IPS DF 19.7 (cell line): ENCODE measurements at places on chromosomes 13 and 19.

DNA sequence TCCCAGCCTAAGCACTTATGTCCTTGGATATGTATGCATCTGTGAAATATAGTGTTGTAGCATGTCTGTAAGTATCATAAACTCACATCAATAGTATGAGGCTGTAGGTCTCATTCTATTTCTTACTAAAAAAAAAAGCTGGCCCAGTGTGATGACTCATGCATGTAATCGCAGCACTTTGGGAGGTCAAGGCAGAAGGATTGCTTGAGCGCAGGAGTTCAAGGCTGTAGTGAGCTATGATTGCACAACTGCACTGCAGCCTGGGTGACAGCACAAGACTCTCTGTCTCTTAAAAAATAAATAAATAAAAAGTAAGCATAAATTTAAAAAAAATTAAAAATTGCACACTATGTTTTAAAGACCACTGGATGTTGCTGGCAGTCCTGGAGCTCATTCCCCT, 79.1 kb upstream of the SPATA13 start:
- no peak for DNase-seq

DNA sequence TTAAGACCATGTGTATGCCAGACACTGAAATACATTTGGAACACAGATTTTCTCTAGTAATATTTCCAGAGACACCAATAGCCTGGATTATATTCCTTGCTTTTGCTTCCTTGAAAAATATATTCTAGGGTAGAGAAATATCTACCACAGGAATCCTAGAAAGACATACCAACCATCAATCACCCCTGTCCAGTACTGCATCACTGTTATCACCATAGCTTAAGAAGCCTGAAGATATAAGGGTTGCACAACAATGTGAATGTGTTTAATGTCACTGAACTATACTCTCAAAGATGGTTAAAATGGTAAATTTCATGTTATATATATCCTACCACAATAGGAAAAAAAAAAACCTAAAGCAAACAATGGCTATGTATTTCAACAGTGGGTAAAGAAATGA, 163.6 kb downstream of the DIAPH3 start:
- DNase-seq = no peak

DNA sequence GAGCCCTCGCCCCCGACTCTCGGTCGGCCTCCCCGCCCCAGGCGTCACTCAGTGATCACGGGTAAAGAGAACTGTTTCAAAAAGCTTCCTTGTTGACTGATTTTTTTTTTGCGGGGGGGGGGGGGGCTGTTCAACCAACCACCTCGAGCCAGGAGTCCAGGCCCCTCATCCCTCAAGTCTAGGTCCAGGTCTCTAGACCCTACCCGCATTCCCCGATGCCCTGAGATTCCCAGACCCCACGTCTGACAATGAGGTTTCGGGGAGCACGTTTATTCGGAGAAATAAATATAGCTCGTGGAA, 4.3 kb downstream of the HRC start:
- DNase-seq = no peak

- DNase-seq = no peak
Observed at GRCh38 chr19:50878851-50879250, 5.6 kb downstream of the KLK2 start.

- no peak for DNase-seq
Observed at GRCh38 chr13:35841060-35841521, 290.1 kb downstream of the DCLK1 start.

GRCh38 chr19:9932835-9933234, 3.5 kb downstream of the OLFM2 start:
- DNase-seq = no peak

DNA sequence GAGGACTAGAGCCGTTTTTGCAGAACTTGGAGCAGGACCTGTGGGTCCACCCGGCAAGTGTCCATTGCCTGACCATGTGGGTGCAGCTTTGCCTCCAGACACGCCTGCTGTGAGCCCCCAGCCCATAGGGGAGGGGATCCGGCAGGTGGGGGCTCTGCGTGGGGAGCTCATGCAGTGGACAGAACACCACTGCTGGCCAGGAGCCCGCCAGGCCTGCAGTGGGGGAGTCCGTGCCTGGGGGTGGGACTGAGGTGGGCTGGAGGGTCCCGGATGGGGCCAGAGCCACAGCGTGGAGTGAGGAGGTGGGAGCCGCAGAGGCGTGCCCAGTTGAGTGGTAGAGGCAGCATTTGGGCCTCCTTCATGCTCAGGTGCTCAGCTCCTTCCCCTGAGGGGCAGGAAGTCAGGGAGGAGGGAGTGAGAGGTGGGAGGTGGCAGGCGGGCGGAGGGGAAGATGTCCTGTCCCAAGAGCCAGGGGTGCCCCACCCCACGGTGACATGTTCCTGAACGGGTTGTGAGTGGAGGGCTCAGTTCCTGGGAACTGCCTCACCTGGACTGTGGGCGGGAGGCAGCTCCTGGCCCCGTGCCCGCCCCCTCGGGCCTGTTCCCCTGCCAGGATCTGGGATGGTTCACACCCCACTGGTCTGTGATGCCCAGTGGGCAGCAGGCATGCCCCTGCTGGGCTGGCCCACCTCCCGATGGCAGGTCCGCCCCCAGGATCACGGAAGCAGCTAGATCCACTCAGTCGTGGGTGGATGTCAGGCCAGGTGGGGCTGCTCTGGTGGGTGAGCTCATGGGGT, 8.8 kb downstream of the ADAT3 start:
- no peak for DNase-seq

- no peak for DNase-seq
Observed at GRCh38 chr19:3479177-3479833, 1.0 kb downstream of the SMIM24 start.

GRCh38 chr19:16957855-16958254, 68.8 kb downstream of the CPAMD8 start:
- DNase-seq = no peak

DNA sequence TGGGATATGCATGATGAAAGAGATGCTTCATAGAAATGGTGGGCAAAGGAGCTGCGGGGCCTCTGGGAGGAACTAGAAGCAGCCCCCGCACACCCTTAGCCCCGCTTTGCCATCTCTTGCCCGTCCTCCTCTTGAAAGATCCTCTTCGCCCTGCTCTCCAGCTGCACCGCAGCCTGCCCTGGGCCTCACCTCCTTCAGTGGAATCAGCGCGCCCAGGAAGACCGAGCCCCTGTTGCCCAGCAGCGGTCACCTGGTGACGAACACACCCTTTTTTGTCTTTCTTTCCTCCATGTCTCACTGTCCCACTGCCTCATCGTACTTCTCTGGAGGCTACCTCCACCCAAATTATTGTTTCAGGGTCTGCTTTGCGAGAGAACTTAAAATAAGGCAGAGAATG, 807.6 kb downstream of the UQCRFS1 start:
- DNase-seq = no peak

GRCh38 chr13:44266305-44266704, 107.3 kb upstream of the SERP2 start:
- DNase-seq = no peak

- DNase-seq = peak; percentile 57
Observed at GRCh38 chr19:42032431-42032830, 37.6 kb downstream of the GRIK5 start.

- no peak for DNase-seq
Observed at GRCh38 chr19:12112701-12113100, 27.4 kb downstream of the ZNF20 start.

- no peak for DNase-seq
Observed at GRCh38 chr13:38880397-38880796, 110.2 kb downstream of the STOML3 start.

DNA sequence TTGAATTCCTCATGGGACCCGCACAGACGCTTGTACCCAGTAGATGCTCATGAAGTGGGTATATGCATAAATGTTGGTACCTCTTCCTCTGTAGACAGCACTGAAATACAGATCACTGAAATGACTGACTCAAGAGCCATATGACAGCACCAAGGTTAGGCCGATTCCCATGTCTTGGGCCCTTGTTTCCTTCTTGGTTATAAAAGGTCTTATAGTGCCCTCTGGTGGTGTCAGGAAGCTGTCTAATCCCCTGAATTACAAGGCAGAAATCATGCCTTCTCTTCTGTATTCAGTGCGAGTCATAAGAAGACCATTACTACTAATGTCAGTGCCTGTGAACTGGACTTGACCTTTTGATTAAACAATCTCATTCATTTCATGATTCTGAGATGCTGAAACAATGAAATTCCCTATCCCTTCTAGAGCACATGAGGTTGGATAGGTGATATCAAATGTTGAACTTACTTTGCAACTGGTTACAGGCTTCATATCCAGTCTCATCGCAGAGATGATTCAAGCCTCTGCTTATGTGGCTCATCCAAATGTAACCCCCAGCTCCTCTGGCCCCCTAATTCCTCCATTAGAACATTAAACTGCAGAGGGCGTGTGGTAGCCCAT, 59.7 kb downstream of the SPATA13 start:
- no peak for DNase-seq

GRCh38 chr19:30492586-30493270, 120.5 kb downstream of the ZNF536 start:
- DNase-seq = no peak

DNA sequence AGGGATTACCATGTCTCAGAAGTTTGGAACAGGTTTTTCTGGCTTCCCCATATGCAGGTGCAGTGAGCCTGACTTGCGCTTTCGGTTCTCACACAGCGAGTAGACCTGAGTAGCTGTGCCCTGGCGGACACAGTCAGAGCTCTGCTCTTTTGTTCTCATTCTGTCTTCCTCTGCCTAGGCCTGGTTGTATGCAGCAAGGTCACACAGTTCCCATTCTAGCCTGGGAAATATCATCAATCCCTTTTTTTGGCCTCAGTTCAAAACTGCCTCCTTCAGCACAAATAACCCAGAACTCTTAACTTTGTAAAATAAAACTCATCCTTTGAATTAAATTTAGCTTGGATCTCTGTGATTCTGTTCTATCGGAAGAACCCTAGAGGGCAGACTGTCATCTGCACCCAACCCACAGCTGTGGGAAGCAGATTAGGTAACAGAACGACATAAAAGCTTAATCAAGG, 10.2 kb downstream of the OXGR1 start:
- DNase-seq = no peak

DNA sequence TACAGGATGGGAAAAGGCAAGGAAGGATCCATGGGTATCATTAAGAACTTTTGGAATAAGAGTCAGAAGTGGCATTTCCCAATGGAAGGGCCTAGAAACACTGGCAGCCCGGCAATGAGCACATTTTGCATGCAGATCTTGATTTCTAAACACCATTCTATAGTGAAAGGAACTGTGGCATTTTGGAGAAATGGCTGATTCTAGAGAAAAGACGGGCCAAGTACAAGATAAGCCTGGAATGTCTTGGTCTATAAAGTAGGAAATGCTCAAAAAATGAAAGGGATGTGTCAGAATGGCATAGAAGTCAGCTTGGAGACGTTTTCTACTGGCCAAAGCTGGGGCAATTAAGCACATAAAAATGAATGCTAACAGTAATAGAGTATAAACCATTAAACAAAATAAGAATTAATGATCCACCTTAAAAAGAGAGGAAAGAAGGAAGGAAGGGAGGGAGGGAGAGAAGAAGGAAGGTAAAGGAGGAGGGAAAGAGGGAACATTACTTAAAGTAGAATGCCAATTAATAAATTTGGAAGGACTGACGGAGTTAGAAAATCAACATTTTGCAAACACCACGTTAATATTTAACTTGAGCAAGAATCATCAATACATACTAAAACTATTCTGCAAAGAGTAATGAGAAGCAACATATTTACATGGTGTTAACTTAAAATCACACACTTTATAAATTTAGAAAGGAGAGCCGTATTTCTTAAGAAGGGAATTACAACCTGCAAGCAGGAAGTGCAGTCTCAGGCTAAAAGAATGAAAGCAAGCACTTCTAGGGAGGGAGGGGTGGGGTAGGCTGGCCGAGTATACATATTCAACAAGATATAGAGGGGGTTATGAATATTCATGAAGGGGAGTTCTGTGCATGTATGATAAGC, 78.9 kb downstream of the ANKRD10 start:
- no peak for DNase-seq

DNA sequence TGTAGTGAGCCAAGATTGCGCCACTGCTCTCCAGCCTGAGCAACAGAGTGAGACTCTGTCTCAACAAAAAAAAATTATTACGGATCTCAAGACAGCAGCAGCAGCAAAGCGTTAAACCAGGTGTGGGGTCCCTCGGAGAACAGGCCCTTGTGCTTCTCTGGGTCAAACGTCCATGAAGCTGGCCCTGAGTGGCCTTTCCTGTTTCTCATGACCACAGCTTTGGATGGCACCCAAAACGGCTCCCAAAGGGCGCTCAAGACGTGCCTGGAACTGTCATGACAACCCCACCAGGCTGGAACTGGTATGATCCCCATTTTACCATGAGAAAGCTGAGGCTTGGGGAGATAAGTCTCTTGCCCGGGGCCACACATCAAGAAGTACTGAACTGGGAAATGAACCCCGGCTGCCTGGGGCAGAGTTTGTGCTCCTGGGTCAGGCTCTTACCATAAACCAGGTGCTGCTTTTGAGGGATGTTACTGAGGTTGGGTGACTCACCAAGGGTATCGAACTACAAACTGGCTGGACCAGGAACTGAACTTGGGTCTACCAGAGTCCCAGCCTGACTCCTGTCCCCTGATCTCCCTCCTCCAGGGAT, 11.6 kb upstream of the SAMD1 start:
- DNase-seq = no peak

DNA sequence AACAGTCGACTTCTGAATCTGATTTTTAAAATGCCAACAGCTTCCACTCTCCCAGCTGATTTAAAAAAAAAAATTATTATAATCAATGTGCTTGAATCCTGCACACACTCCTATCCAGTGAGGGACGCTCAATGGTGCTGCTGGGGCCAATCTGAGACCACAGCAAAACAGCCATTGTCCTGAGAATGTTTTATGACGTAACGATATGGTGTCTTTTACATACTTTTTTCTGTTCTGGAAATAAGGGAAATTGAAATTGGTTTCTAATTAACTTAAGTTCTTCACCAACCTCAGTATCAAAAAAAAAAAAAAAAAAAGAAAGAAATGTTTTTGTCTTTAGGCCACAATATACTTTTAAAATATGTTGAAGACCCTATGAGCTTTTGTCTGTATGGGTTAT, 66.1 kb upstream of the SOX1 start:
- DNase-seq = no peak

- no peak for DNase-seq
Observed at GRCh38 chr13:87331178-87331577, 340.0 kb upstream of the SLITRK5 start.

DNA sequence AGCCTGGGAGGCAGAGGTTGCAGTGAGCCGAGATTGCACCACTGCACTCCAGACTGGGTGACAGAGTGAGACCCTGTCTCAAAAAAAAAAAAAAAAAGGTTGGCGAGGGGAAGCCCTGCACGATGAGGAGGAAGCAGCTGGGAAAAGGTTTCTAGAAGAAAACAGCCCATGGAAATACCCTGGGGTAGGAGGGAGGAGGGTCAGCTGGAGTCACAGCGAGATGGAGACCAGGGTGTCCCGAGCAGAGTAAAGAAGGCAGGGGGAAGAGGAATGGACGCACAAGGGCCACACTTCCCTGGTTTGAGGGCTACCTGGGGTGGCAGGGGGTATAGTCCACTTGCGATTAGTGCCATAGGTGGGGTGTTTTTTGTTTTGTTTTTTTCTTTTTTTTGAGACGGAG, 6.4 kb downstream of the KANK3 start:
- no peak for DNase-seq
